Thoracic aorta (tissue), 2 donors: ENCODE measurements at places on chromosomes 5 and 9. TPM values are rescaled to one million over a fixed set of nuclear protein-coding genes. Genes with fewer than 3 reads are reported as not detected.
A peak's percentile ranks its signal among the peaks of the same experiment; 100 is the strongest.

DNA sequence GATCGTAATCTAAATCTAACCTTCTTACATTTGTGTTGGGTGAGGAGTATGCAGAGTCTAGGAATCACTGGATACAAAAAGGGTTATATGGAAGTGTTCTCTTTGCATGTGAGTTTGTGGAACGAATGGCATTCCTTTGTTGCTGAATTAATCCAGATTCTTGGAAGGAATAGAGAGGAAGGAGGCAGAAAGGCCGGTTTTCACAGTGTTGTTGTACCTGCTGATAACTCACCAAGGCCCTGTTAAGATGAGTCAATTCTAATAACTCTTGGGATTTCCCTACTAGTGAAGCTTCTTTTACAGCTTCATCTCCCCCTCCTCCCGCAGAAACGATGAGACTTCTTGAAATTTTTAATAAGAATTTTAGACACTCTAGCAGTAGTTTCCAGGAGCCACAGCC lies 84.0 kb downstream of the ZSWIM6 start:
- no peak for DNase-seq

DNA sequence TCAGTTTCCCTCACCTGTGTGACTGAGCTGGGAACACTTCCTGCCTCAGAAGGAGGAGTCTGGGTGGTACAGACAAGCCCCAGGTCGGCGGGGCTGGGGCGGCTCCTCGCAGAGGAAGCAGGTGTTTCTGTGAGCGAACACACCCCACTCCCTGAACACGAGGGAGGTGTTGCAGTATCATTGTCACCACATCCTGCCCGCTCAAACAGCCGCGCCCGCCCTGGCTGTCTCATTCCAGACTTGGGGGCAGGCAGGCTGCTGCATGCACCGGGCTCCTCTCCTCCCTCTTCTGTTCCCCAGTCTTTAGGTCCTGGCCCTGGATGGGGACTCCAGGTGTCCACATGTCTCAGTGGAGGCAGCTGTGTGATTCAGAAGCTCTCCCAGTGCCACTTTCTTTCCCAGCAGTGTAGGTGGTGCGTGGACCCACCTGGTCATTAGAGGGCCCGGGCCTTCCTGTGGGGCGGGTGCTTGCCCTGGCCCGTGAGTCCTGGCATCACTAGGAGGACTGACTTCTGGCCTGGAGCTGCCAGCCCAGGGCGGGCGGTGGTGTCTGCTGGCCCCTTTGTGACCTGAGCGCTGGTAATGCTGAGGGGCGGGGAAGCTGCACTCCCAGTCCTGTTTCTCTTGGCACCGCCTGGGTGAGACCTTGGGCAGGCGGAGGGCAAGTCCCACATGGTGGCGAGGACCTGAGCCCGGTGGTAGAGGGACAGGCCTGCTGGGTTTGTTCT lies 18.3 kb upstream of the PHYHD1 start:
- no peak for DNase-seq

- no peak for DNase-seq
Measured at GRCh38 chr9:131593936-131594665, 48.8 kb downstream of the PRRT1B start.

- peak; percentile 21 for DNase-seq
Measured at GRCh38 chr5:81779125-81779915, 28.4 kb upstream of the SSBP2 start.

- no peak for DNase-seq
Measured at GRCh38 chr5:78419396-78419795, 59.0 kb downstream of the SCAMP1 start.

DNA sequence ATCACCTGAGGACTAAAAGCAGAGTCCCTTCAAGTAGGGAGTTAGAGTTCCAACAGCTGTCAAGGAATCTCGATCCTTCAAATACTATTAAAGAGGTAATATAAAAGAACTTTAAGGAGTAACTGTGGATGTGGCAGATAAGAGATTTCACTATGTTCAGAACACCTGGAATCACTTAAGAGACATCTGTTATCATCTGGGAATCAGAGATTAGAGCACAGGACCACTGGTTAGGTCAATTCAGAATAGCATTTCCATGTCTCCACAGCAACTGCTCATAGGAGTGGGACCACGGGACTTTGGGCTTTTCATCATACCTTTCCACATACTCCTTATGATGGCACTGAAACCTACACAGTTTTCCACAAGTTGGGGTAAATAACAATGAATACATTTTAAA lies 216.6 kb downstream of the DENND1A start:
- no peak for DNase-seq

DNA sequence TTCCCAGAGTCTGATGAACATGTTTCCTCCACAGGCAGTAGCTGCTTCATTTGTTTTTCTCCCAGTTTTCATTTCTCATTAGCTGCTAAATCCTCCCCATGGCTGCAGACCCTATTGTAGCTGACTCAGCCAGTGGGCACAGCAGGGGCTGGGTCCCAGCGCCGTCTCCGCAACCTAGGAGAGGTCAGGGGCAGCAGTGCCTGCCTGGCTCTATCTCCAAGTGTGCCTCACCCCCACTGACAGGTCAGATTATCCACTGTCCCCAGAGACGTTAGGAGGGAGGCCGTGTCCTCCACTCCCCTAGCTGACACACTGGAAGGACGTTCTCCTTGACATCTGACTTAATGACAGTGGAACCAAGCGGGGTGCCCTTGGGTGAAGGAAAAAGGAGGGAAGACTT lies 31.1 kb downstream of the KCNIP1 start:
- no peak for DNase-seq

GRCh38 chr9:23571414-23572104 lies 254.5 kb downstream of the ELAVL2 start:
- no peak for DNase-seq

The PCDHB9 gene
- total RNA-seq: 9.6 TPM

The PPP6C gene
- total RNA-seq: 34.9 TPM

The SNAPC4 gene
- 8.5 TPM for total RNA-seq

The KCNT1 gene
- total RNA-seq: 0.54 TPM

GRCh38 chr5:103929338-103930013 lies 366.9 kb upstream of the NUDT12 start:
- no peak for DNase-seq

The SLC46A2 gene
- 2.7 TPM for total RNA-seq

GRCh38 chr5:89546657-89547056 lies 663.7 kb upstream of the MEF2C start:
- no peak for DNase-seq

The RASEF gene
- not detected for total RNA-seq

The SAXO1 gene
- total RNA-seq: 1.8 TPM

DNA sequence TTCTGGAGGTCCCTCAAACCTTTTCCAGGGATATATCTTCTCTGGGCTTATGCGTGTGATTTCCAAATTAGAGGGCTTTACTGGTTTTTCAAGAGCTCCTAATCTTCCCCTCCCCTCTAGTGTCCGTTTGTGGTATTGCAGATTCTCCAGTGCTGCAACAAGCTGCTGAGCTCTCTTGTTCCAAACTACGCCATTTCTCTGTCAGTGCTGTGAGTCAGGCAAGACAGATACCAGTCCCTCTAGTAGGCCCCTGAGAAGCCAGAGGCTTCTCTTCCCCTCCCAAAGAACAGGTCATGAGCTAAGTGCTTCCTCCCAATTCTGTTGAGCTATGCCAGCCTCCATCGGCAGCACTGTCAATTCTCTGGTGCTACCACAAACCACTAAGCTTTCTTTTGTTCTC lies 149.5 kb downstream of the FANCC start:
- no peak for DNase-seq

The CBY3 gene
- total RNA-seq: 1.4 TPM

DNA sequence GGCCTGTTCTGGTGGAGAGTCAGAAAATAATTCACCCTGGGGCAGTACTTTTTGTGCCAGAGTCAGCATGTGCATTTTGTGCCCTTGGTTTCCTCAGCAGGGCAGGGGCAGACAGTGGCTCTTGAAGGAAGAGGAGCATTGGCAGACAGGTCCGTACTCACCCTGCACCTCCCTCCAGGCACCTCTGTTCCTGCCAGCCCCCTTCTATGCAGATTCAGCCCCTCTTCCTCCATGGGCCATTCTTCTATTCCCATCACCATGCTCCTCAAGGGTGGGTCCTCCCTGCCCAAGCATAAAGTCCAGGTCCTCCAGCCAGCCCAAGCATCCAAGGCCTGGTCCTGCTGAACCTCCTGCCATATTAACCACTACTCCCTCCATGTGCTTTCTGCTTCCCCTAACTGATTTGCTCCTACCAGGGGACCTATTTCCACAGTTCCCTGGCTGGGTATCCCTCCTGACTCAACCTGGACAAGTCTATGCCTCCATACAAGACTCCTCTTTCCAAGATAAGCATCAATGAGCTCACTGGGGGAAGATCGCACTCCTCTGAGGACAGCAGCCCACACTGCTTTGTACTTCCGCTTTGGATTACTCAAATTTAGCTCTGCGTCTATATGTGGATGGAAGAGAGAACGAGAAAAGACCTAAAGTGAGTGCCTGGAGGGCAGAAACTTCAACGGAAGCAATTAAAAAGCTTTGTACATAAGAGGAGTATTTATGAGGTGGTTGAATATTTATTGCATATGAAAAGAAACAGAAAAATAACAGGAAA lies 9.3 kb upstream of the ACSL6 start:
- no peak for DNase-seq

DNA sequence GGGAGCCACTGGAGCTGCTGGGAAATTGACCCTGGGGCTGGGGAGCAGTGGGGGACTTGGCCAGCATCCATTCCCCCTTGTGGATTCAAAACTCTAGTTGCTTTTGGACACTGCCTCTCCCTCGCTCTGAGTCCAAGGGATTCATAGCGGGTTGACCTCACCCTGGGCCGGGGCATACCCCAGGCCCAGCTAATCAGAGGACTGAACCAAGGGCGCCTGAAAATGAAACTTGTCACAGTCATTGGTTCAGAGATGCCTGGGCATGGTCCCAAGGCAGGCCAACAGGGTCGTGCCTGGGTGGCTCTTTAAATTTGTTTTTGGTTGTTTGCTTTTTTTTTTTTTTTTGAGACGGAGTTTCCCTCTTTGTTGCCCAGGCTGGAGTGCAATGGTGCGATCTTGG lies 22.6 kb downstream of the STK10 start:
- no peak for DNase-seq

The OR1J2 gene
- total RNA-seq: not detected

DNA sequence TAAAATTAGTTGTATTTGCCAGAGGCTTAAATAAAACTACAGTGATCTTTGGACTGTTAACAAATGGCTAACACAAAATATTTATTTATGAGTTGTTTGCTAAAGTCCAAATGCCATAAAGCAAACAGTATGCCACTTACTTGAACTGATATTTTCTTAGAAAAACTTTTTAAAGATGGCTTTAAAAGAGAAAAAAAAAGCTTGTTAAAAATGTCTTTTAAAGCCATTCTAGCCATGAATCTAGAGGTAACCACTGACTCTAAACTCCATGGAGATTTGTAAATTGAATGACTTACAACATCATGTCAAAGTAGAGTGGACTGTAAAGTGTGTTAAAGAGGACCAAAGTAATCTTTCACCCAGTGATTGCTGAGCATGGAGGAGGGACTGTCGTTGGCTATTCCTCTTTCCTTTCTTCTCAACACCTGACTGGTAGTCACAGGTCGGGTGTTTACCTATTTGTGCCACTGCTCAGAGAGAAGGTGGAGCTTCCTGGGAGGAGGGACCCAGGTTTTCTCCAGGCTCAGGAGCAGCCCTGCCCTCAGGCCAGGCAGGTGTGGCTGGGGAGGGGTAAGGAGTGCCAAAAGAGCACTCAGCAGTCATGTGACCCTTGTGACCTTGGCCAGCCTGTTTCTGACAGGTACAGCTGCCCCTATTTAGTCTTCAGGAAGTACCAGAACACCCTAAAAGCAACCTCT lies 69.1 kb upstream of the TJP2 start:
- no peak for DNase-seq

DNA sequence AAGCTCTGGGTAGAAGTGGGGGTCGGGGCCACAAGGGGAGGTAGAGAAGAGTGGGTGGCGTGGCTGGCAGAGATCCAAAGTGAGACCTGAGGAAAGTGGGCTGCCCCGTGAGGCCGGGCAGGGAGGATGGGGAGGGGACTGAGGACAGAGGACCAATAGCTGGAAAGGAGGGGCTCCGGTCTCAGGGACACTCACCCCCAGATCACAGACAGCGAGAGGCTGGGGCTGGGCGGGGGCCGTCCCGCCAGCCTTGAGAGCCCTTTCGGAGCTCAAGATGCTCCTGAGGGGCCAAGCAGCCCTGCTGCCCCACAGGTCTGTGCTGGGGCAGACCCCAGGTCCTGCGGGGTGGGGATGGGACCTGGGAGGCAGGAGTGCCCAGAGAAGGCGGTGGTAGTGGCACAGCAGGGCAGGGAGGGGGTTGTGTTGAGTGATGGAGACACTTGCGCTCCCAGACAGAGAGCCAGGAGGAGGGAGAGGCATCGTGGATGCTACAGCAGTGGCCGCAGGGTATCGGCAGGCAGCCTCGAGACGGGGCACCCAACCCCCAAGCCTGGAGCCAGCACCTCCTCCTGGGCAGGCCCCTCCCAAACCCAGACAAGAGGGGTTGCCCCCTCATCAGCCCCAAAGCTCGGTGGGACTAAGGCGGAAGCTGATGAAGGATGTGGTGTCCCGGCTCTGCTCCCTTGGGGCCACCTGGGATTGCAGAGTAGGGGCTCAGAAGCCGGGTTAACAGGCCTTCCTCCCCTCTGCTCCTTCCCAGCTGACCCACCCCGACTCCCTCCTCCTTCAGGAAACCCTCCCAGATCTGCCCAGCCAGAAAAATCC lies 3.4 kb downstream of the SARDH start:
- no peak for DNase-seq
